ENCODE measurements at places on chromosomes 1 and 21.
A peak's percentile ranks its signal among the peaks of the same experiment; 100 is the strongest.

DNA sequence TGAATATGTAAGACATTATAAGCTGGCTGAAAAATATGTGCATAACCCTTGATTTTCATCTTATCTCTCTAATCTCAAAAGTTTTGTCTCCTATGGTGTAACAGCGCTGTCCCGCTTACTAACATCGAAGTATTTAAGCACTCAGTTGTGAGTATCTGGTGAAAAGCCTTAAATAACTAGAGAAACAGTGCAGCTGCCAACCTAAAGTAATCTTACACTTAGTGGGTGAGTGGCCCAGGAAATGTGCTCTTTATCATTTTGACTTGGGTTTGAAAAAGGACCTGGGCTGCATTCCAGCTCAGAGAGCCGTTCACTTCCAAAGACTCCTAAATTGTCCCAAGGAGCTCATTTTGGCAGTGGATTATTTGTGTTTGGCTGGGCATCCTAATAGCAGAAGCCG lies 225.9 kb downstream of the SPATA17 start:
- DNase-seq = peak; percentile 24

DNA sequence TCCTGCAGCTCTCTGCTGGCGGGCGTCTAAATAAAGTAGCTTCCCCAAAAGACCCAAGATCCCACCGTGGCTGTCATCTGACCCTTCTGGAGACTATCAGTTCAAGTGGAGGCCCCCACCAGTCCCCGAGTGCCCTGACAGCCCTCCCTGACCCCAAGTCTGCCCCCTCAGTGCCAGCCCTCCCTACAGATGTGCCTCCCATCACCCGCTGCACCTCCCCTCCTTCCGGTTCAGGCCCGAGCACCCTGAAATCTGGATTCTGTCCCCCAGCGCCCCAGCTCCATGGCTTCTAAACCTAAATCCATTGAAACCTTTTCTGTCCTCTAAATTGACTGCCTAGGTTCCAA lies 595 bp downstream of the IL10RB start:
- peak; percentile 15 for DNase-seq

GRCh38 chr1:208542309-208542708 lies 298.1 kb upstream of the PLXNA2 start:
- DNase-seq = no peak

- DNase-seq = no peak
These were observed 588 bp upstream of the WNT3A start for GRCh38 chr1:228006034-228006785.

GRCh38 chr1:173861731-173862145 lies 6.1 kb downstream of the GAS5 start:
- DNase-seq = no peak

DNA sequence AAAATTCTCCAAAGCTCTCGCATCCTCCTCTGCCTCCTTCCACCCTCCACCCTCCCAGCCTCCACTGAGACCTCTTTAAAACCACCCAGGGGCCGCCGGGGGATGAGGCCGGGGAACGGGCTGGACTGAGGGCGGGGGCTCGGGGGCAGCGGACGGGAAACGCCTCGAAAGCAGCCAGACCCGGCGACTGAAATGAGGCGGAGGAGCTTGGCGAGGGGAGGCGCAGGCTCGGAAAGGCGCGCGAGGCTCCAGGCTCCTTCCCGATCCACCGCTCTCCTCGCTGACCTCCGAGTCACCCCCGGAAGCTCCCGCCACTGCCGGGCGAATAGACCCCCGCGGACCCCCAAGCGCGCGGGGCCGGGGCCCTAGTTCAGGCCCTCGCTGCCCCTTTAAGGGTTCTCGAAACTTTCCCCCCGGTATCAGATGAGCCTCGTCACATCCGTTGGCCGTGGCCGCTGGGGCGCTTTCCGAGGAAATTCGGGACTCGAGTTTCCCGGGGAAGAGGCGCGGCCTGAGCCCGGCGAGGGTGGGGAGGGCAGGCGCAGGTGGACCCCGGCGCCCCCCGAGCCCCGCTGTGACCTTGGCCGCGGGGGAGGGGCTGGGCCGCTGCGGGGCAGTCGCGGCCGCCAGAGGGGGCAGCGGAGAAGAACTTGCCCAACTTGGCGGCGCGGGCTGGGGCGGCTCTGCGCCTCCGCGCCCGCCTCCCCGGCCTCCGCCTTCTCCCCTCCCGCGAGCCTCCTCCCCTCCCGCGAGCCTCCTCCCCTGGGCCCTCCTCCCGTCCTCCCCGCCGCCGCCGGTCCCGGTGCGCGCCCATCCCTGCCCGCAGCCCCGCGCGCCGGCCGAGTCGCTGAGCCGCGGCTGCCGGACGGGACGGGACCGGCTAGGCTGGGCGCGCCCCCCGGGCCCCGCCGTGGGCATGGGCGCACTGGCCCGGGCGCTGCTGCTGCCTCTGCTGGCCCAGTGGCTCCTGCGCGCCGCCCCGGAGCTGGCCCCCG lies at the start of gene BACE2:
TSS of gene BACE2 (plus strand) at position 813 of the 995 bp plus-strand sequence. CDS start at position 917, 104 bp downstream.
- peak; percentile 84 for DNase-seq

DNA sequence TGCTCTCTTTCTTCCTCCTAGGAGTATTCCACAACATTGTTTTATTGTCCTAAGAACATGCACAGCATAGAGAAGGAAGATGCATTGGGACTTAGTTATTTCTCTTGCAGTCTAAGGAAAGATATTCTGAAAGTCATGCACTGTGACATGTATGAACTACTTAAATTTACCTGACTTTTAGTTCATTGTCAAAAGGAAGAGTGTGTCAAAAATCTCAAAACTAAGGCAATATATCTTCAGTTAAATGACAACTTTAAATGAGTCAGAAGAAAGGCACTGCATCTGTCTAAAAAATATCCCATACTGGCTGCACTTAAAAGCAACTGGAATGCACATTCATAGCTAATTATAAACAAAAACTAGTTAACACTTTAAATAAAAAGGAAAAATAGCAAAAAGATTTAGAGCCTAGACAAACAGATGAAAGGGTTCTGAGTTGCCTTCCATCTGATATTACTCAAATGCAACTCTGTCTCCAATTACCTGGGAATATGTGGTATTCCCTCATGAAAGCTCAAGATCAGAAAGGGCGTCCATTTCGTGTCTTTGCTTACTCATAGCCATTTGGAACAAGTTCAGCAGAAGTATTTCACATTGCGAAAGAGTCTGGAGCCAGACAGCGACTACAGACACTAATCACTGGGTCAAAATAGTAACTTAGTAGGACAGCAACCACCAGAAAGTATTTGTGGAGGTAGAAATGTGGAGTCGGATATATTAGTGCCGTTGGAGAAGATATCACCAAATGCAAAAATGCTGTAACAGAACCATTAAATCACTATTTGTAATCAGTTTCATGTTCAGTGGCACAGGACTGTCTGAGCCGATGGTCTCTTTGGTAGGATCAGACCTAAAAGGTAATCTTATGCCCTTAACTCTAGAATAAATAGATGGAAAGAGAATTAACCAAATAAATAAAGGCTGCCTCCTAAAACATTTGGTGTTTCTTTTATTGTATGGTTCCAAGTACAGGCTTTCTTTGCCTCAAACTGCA lies 225.7 kb downstream of the GREM2 start:
- DNase-seq = no peak

- peak; percentile 75 for DNase-seq
These were observed 125.7 kb upstream of the CXADR start for GRCh38 chr21:17387030-17387617.

DNA sequence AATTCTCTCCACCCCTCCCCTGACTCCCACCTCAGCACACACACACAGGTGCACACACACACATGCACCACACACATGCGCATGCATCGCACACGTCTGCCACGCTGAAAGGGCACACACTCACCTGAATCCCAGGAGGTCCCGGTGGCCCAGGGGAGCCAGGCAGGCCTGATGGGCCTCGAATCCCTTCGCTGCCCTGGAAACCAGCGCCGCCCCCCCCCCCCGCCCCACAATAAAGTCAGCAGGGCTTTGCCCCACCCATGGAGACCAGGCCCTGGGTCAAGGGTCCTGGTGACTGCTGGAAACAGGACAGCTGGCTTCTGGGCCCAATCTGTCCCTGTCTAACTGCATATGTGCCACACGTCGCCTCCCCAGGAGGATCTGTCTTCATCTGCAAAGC lies 17.8 kb upstream of the PEF1 start:
- no peak for DNase-seq

DNA sequence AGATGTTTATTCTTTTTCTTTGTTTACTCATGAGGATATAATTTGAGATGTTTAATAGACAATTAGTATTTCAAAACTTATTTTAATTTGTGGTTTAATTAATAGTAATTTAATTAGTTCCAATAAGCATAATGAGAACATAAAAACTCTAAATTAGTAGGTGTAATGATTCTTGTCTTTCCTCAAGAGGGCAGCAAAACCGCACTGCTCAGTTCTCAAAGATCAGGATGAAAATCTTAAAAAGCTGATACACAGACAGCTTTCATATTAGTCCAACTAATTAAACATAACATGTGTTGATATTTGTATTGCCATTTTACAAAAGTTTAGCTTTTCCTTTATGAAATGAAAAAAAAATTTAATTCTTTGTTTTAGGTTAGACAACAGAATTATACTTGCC lies 106.7 kb upstream of the C21orf91 start:
- DNase-seq = peak; percentile 61

GRCh38 chr1:71081697-71082080 lies 854 bp upstream of the ZRANB2 start:
- no peak for DNase-seq

DNA sequence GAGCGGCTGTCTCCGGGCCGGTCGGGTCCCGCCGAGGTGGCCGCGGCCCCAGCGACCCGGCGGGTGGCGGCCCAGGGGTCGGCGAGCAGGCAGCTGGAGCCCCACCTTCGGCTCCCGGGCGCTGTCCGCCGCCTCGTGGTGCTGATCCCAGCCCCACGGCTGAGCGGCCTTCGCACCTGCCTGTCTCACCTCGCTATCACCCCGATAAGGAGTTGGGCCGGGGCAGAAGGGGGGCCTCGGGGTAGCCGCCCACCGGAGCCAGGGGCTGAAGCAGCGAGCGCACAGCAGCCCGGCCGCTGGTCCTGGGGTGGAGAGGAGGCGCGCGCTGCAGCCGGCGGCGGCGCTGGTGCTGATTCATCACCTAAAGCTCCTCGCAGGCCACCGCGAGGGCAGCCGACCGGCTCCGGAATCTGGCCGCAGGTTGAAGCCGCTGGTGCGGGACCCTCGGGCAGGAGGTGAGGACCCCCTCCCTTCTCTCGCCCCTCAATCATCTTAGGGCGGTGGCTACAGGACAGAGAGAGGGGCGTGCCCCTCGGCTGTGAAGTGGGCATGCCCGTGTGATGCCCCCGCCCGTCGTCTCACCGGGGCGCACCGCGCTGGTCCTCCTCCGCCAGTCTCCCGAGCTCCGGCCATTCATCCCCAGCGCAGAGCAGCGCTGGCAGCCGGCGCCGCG lies 575 bp downstream of the TRIM67 start:
- peak; percentile 44 for DNase-seq

DNA sequence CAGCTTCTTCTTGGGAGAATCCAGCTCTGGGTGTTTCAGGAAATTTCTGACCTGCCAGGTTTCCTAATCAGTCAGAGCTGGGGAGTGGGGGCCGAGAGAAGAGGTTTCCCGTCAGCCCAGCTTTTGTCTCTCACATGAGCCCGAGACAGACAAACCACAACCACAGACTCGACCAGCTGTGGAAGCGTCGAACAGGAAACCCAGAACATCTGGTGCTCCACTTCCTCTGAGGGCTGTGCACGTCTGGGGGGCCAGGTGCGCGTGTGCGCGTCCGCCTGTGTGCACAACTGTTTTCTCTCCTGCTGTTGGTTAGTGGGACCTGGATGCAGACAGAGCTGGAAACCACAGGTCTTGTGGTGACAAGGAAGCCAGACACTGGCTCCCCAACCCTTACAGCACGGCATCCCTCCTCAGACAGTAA lies 113.0 kb upstream of the SLC25A33 start:
- DNase-seq = no peak

- DNase-seq = no peak
These were observed 87.5 kb downstream of the RGL1 start for GRCh38 chr1:183892351-183892793.

- no peak for DNase-seq
These were observed 11.1 kb downstream of the PRR9 start for GRCh38 chr1:153228491-153228890.

- peak; percentile 95 for DNase-seq
These were observed 3.5 kb downstream of the RUSC1 start for GRCh38 chr1:155324037-155324716.

- no peak for DNase-seq
These were observed 17.9 kb downstream of the TENT5C start for GRCh38 chr1:117623698-117624097.

- DNase-seq = no peak
These were observed 10.5 kb downstream of the MAEL start for GRCh38 chr1:166999500-167000055.

DNA sequence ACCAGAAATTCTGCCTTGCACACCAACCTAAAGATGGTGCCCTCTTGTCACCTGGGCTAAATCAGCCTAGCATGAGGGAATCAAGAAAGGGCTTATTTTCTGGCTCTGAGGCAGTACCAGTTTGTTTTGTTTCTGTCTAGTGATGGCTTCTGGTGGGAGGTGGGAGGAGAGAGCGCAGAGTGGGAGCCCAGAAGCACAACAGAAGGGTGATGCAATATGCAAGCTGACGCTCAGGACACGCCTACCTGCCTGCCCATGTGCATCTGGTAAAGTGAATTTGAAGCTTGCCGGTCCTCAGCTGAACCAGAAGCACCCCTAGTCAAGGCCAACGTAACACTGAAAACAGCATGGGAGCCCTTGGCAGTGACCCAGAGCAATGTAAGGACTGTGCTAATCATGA lies 138.4 kb upstream of the TIAM1 start:
- no peak for DNase-seq

Measured in muscle of arm (tissue), 14 donors.